Naive thymus-derived CD4-positive, alpha-beta T cell (primary cell): ENCODE measurements at places on chromosomes 4 and X. TPM values are rescaled to one million over a fixed set of nuclear protein-coding genes. Genes with fewer than 3 reads are reported as not detected.

Gene TSPAN7
- 0.41 TPM for total RNA-seq

Gene CFAP47
- not detected for total RNA-seq

- H3K27ac ChIP-seq = no peak overlapping the region
- H3K4me3 ChIP-seq = no peak overlapping the region
- no peaks in the 10 kb centered on the region for H3K36me3 ChIP-seq
- H3K4me1 ChIP-seq = no peaks in the 10 kb centered on the region
Observed at GRCh38 chr4:187274153-187274552, 550.5 kb upstream of the FAT1 start.

- no peaks in the 10 kb centered on the region for H3K27me3 ChIP-seq
- H3K4me1 ChIP-seq = no peaks in the 10 kb centered on the region
- no peaks in the 10 kb centered on the region for H3K36me3 ChIP-seq
- DNase-seq = no peak
Observed at GRCh38 chr4:6252051-6252450, 17.6 kb upstream of the WFS1 start.

DNA sequence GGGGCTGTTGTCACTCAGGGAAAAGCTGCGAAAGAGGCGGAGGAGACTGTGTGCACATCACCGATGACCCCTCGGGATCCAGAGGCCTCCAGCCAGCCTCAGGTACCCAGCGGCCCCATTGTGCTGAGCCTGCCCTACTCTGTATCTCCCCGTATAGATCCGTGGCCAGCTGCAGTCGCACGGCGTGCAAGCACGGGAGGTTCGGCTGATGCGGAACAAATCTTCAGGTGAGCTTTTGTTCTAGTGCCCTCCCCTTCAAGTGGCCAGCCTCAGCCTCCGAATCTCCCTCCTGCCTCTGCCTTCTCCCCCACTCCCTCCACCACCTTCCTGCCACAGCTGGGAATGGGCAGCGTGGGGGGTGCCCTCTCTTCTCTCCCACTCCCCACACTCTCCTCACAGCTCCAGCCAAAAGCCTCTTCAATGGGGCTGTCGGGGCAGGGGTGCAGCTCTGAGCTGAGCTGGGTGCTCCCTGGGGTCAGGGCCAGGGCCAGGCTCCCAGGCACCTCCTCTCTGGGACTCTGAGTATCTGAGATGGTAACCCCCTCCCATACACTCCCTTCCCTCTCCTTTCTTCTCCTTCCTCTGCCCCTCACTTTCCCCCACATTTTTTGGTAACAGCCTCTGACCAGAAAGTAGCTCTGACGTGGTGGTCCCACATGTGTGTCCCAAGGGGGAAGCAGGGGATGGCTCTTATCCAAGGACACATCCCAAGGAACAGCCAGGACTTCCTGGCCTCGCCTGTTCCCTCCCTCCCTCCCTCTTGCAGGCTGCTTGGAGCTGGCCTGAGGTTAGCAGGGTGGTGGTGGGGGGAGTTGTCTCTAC, 20.4 kb upstream of the UBA1 start:
- no peaks in the 10 kb centered on the region for H3K4me1 ChIP-seq
- no peak for DNase-seq
- H3K4me3 ChIP-seq = no peak overlapping the region

DNA sequence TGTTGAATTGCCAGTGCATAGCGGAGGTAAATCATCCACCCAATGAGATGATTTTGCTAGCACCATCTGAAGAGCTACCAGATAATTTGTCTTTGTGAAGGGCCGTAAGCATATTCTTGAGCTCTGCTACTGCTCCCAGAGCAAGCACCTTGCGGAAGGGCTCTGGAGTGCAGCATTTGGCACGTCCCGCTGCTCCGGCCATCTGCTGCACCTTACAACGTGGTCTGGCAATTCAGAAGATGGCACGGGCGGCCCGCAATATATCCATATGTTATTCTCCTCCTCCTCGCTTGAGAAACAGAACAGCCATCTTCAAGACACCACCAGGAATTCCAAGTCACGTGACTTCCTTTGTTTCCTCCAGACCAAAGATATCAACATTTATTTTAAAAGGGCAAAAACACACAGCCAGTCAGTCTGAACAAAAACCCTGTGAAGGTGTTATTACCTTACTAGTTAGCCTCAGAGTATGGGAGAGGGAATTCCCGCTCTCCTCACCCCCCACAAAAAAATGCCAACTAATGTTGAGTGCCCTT, 1095.7 kb upstream of the TENM3 start:
- no peaks in the 10 kb centered on the region for H3K4me1 ChIP-seq
- DNase-seq = no peak
- H3K27me3 ChIP-seq = no peaks in the 10 kb centered on the region
- H3K4me3 ChIP-seq = no peak overlapping the region

DNA sequence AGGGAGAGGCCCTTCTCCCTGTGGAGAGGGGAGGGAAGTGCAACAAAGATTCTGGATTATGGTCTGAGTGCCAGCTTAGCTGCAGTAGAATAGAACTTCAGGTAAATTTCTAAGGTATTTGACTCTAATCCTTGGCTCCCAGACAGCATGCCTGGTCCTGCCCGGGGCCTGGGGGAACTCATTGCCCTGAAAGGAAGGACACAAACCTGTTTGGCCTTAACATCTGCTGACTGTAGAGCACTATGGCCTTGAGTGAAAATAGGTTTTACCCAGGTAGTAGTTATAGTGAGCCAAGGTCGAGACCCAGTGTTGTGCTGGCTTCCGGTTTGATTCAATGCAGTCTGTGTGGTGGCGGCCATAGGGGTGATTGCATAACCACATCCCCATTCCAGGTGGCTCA, 64.4 kb downstream of the RPS6KA6 start:
- H3K27me3 ChIP-seq = no peaks in the 10 kb centered on the region
- no peaks in the 10 kb centered on the region for H3K36me3 ChIP-seq
- H3K4me1 ChIP-seq = no peaks in the 10 kb centered on the region
- no peak for DNase-seq

DNA sequence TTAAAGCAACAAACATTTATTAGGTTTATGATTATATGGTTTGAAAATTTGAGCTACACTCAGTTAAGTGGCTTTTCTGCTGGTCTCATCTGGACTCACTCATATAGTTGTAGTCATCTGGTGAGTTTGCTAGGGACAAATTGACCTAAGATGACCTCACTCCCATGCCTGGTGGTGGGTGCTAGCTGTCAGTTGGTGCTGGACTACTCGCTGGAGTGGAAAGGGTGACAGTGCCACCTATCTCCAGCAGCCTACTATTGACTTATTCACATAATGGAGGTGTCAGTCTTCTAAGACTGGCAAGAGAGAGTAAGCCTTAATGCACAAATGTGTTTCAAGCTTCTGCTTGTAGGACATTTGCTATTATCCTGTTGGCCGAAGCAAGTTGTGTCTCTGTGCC, 88.2 kb downstream of the TASL start:
- no peak for DNase-seq
- H3K4me3 ChIP-seq = no peak overlapping the region
- no peaks in the 10 kb centered on the region for H3K36me3 ChIP-seq
- H3K27me3 ChIP-seq = no peaks in the 10 kb centered on the region
- H3K27ac ChIP-seq = no peak overlapping the region
- no peaks in the 10 kb centered on the region for H3K4me1 ChIP-seq

- H3K36me3 ChIP-seq = no peaks in the 10 kb centered on the region
- no peak overlapping the region for H3K4me3 ChIP-seq
- DNase-seq = no peak
- no peak overlapping the region for H3K27ac ChIP-seq
- no peaks in the 10 kb centered on the region for H3K27me3 ChIP-seq
Observed at GRCh38 chr4:146041139-146042004, 102.7 kb upstream of the ZNF827 start.

GRCh38 chr4:48815483-48815882, 15.4 kb upstream of the OCIAD1 start:
- no peaks in the 10 kb centered on the region for H3K27me3 ChIP-seq
- H3K36me3 ChIP-seq = no peaks in the 10 kb centered on the region
- no peak overlapping the region for H3K4me3 ChIP-seq
- no peaks in the 10 kb centered on the region for H3K4me1 ChIP-seq
- no peak for DNase-seq

DNA sequence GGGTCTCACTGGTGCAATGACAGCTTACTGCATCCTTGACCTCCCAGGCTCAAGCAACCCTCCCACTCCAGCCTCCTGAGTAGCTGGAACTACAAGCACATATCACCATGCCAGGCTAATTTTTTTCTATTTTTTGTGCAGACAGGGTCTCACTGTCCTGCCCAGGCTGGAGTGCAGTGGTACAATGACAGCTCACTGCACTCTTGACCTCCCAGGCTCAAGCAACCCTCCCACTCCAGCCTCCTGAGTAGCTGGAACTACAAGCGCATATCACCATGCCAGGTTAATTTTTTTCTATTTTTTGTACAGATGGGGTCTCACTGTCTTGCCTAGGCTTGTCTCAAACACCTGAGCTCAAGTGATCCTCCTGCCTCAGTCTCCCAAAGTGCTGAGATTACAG, 74.0 kb downstream of the GASK1B start:
- no peak for DNase-seq
- H3K27ac ChIP-seq = no peak overlapping the region
- no peaks in the 10 kb centered on the region for H3K27me3 ChIP-seq
- no peaks in the 10 kb centered on the region for H3K4me1 ChIP-seq

Gene GRK4
- total RNA-seq = 3.5 TPM

DNA sequence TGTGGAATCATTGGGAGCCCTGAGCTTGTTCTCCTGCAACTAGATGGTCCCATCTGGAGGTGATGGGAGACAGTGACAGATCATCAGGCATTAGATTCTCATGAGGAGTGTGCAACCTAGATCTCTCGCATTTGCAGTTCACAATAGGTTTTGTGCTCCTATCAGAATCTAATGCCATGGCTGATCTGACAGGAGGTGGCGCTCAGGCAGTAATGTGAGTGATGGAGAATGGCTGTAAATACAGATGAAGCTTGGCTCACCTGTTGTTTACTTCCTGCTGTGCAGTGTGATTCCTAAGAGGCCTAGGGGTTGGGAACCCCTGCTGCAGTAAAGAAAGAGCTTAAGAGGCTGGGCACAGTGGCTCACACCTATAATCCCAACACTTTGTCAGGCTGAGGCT, 42.2 kb upstream of the PUDP start:
- H3K4me1 ChIP-seq = no peaks in the 10 kb centered on the region
- no peak overlapping the region for H3K4me3 ChIP-seq
- no peak overlapping the region for H3K27ac ChIP-seq
- no peak for DNase-seq
- H3K27me3 ChIP-seq = no peaks in the 10 kb centered on the region

Gene ZNF630
- 0.53 and 0.56 TPM in 2 replicates for total RNA-seq

Gene JCHAIN
- total RNA-seq = not detected

DNA sequence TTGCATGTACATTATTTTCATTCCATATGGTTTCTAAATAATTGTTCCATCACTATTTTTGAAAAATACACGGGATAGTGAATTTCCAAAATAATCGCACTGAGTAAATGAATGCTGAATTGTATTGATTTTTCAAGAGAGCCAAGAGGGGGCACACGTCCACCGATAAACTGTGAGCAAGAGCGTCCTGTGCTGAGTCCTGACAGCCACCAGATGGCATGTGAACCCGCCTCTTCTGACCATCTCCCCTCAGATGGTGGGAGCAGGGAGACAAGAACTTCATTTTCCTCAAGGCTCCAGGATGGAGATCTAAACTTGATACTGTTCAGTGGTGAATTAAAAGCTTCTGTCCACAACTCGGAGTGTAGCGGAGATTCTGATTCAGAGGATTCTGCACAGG, 30.6 kb upstream of the IL9R start:
- no peak overlapping the region for H3K27ac ChIP-seq
- peaks cover 2% of the 10 kb centered on the region for H3K27me3 ChIP-seq
- no peak overlapping the region for H3K4me3 ChIP-seq
- no peak for DNase-seq

- H3K4me3 ChIP-seq = peak overlapping the region; percentile 23
- peaks cover 27% of the 10 kb centered on the region for H3K4me1 ChIP-seq
- peak overlapping the region; percentile 45 for H3K27ac ChIP-seq
- DNase-seq = no peak
Observed at GRCh38 chr4:55397520-55398321, 2.0 kb downstream of the TMEM165 start.

DNA sequence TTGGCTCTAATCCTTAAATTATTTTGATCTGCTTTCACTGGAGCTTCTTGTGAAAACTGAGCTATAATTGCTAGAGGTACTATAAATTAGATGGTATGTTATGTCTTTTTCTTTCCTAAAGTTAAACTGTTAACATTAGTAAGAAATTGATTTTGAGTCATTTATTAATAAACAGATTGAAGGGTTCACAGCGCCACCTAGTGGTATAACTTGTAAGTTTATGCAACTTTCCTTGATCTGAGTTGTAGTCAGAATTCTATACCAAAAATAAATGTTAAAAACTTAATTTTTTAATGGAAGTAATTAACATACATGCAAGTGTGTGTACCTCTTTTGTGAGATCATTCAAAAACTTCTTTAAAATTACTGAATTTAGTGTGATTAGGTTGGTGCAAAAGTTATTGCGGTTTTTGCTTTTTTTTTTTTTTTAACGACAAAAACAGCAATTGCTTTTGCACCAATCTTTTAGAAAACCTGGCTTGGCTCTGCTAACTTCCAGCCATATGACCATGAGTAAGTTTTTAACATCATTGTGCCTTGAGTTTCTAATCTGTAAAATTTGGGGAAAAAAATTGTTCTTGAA, 151.5 kb downstream of the CENPC start:
- DNase-seq = no peak
- no peak overlapping the region for H3K27ac ChIP-seq
- H3K4me3 ChIP-seq = no peak overlapping the region
- H3K4me1 ChIP-seq = no peaks in the 10 kb centered on the region
- no peaks in the 10 kb centered on the region for H3K36me3 ChIP-seq
- no peaks in the 10 kb centered on the region for H3K27me3 ChIP-seq

GRCh38 chr4:89055157-89056080, 1.6 kb downstream of the FAM13A start:
- no peak overlapping the region for H3K27ac ChIP-seq
- H3K4me3 ChIP-seq = no peak overlapping the region
- H3K27me3 ChIP-seq = no peaks in the 10 kb centered on the region
- H3K4me1 ChIP-seq = no peaks in the 10 kb centered on the region

GRCh38 chr4:57159866-57160265, 49.7 kb upstream of the IGFBP7 start:
- DNase-seq = no peak
- no peaks in the 10 kb centered on the region for H3K4me1 ChIP-seq
- no peak overlapping the region for H3K4me3 ChIP-seq
- no peak overlapping the region for H3K27ac ChIP-seq

Gene DCAF4L1
- total RNA-seq = 0.32 TPM

Gene SMIM10L2A
- total RNA-seq = 5.0 TPM

Gene SEC24B
- 33.2 TPM for total RNA-seq

GRCh38 chr4:104393655-104394324, 100.9 kb downstream of the CXXC4 start:
- H3K36me3 ChIP-seq = no peaks in the 10 kb centered on the region
- H3K4me1 ChIP-seq = no peaks in the 10 kb centered on the region
- H3K27me3 ChIP-seq = no peaks in the 10 kb centered on the region
- no peak overlapping the region for H3K4me3 ChIP-seq
- DNase-seq = no peak

DNA sequence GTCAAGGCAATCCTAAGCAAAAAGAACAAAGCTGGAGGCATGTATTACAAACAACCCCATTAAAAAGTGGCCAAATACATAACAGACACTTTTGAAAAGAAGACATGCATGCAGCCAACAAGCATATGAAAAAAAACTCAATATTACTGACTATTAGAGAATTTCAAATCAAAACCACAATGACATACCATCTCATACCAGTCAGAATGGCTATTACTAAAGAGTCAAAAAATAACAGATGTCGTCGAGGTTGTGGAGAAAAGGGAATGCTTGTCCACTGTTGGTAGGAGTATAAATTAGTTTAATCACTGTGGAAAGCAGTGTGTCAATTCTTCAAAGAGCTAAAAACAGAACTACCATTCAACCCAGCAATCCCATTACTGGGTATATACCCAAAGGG, 604.6 kb upstream of the GRIA3 start:
- H3K27ac ChIP-seq = no peak overlapping the region
- no peaks in the 10 kb centered on the region for H3K4me1 ChIP-seq
- H3K27me3 ChIP-seq = no peaks in the 10 kb centered on the region
- H3K36me3 ChIP-seq = no peaks in the 10 kb centered on the region
- H3K4me3 ChIP-seq = no peak overlapping the region

Gene CD99
- total RNA-seq = 179 TPM
